ENCODE measurements at places on chromosomes 4 and X. TPM values are rescaled to one million over a fixed set of nuclear protein-coding genes. Genes with fewer than 3 reads are reported as not detected.

DNA sequence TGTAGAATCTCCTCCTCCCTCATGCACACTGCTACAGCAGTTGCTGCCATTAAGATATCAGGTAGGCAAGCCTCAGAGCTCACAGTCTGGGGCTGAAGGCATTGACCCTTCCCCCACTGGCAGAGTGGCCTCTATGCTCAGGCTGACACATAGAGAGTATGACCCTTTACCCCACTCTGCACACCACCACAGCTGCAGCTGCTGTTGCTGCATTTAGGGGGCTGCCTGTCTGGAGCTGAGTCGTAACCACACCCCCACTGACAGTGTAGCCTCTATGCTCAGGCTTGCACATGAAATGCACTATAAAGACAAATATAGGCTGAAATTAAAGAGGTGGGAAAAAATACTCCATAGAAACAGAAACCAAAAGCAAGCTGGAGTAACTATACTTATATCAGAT lies 289.3 kb upstream of the PABPC4L start:
- no peak overlapping the region for H3K4me3 ChIP-seq
- H3K27me3 ChIP-seq: no peaks in the 10 kb centered on the region
- no peak for DNase-seq
- H3K27ac ChIP-seq: no peak overlapping the region
- H3K4me1 ChIP-seq: no peaks in the 10 kb centered on the region

DNA sequence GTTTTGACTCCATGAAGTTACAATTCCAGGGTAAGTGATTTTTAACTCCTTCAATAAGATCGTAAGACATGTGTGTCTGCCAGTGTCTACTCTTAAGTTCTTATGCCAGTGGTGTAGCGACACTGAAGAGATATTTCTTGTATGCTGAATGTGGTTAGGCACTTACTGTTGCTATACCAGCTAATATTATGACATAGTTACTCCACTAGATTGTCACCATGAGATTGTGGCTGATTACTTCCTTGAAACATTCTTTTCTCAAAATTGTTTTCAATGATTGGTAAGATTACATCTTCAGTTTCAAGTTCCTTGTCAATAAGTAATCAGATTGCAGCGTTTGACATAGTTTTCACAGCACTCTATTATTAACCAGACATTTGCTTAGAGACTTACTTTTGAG lies 60.6 kb upstream of the PAGE5 start:
- no peak overlapping the region for H3K27ac ChIP-seq
- H3K27me3 ChIP-seq: no peaks in the 10 kb centered on the region
- no peaks in the 10 kb centered on the region for H3K36me3 ChIP-seq
- no peaks in the 10 kb centered on the region for H3K4me1 ChIP-seq
- H3K4me3 ChIP-seq: no peak overlapping the region
- DNase-seq: no peak

DNA sequence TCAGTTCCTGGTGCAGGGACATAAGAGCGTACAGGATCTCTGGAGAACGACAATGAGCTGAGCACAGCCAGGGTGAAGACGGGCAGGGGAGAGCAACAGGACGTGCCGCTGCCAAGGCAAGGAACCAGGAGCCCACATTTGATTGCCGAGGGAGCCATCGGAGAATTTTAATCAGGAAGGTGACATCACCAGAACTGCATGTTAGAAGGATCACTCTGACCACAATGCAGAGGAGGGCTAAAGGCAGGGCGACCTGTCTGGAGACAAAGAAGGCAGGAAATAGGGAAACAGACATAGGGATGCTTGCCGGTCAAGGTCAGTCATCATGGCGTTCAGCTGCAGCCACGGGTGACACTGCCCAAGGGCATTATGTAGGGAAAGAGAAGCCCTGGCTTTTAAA lies 81.4 kb downstream of the RBM47 start:
- H3K4me3 ChIP-seq: no peak overlapping the region
- no peaks in the 10 kb centered on the region for H3K4me1 ChIP-seq

GRCh38 chrX:4179031-4179430 lies 465.6 kb upstream of the PRKX start:
- DNase-seq: no peak
- no peak overlapping the region for H3K27ac ChIP-seq
- no peak overlapping the region for H3K4me3 ChIP-seq
- no peaks in the 10 kb centered on the region for H3K4me1 ChIP-seq
- no peaks in the 10 kb centered on the region for H3K27me3 ChIP-seq

DNA sequence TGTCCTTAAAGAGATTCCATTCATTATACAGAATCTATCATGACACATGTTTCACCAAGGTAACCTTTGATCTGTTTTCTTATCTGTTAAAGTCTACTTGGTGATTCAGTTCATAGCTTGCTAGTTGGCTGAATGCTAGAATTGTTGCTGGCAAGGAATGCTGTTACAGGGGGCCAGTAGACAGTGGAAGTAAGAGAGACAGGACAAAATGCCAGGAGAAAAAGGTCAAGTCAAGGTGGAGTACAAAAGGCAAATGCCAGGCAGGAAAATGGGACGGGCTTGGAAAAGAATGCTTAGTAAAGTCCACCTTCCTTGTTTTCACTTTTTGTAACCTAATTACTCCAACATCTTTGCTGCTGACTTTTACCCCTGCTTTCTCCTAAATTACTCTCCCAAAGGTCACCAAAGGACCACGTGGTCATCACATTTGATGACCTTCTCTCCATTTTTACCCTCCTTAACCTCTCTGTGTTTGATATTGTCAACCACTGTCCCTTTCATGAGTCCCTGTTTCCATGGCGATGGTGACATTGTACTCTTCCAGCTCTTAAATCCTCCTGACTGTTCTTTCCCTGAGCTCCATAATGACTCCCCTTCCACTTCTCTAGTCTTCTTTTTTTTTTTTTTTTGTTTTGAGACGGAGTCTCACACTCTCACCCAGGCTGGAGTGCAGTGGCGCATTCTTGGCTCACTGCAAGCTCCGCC lies 24.5 kb upstream of the TAPT1 start:
- H3K4me1 ChIP-seq: no peaks in the 10 kb centered on the region
- no peak overlapping the region for H3K4me3 ChIP-seq
- no peak overlapping the region for H3K27ac ChIP-seq
- DNase-seq: no peak
- peaks cover 3% of the 10 kb centered on the region for H3K36me3 ChIP-seq
- H3K27me3 ChIP-seq: peaks cover 4% of the 10 kb centered on the region

DNA sequence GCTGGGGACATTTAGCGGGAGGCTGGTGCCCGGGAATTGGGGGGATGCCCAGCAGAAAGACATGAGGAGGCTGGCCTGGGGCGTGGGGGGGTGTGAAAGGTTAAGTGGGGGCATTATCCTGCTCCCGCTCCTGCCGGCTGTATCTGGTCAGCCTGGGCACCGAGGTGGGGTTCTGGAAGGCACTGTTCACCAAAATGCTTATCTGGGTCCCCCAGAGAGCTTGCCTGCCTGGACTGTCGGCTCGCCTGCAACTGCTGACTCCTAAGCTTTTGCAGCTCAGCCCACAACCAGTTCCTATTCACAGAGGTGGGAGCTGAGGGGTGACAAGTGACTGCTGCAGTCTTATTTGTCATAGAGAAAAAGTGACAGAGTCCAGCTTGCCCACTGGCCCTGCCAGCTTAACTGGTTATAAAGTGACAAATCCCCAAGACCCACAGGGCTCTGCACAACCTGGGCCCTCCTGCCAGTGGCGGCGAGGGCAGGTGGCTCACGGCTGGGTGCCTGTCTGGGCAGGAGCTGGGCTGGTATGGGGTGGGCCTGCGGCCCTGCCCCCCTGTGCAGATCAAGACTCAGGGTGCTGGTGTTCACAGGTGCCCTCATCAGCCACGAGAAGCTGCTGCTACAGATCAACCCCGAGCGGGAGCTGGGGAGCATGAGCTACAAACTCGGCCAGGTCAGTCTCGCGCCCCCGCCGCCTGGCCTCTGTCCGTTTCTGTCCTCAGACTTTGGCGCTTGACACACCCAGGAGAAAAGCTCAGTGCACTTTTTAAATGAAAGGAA lies 23.7 kb upstream of the MSANTD1 start:
- DNase-seq: no peak
- no peak overlapping the region for H3K4me3 ChIP-seq
- peaks cover 11% of the 10 kb centered on the region for H3K4me1 ChIP-seq
- peaks cover 16% of the 10 kb centered on the region for H3K36me3 ChIP-seq
- no peak overlapping the region for H3K27ac ChIP-seq
- peaks cover 7% of the 10 kb centered on the region for H3K27me3 ChIP-seq

DNA sequence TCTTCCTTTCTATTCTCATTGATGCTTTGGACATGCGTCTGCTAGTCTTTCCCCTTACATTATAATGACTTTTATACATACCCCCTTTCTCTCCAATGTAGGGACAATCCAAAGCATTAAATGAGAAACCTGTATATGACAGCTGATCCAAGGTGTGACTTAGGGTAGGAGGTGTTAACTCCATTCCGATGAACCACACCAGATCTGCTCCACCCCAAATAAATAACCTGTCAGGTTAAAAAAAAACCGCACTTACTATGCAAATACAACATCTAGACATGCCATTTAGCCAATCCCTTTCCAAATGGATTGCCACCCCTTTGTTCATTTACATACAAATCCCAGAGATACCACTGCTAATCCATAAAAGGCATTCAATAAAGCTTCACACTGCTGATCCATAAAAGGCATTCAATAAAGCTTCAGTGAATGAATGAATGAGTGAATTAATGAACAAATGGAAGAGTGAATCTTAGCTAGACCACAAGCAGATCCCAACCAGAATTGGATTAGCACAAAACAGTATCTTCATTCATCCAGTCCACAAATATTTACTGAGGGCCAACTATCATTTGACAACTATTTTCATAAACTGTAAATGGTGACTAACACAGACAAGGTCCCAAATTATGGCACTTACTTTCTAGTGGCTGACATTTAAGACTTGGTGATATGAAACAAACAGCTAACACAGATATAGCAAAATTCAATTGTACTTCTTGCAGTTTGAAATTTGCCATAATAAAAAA lies 158.9 kb upstream of the MAP3K15 start:
- DNase-seq: no peak
- H3K27me3 ChIP-seq: no peaks in the 10 kb centered on the region
- no peak overlapping the region for H3K4me3 ChIP-seq
- no peak overlapping the region for H3K27ac ChIP-seq
- H3K4me1 ChIP-seq: peaks cover 3% of the 10 kb centered on the region
- H3K36me3 ChIP-seq: no peaks in the 10 kb centered on the region

DNA sequence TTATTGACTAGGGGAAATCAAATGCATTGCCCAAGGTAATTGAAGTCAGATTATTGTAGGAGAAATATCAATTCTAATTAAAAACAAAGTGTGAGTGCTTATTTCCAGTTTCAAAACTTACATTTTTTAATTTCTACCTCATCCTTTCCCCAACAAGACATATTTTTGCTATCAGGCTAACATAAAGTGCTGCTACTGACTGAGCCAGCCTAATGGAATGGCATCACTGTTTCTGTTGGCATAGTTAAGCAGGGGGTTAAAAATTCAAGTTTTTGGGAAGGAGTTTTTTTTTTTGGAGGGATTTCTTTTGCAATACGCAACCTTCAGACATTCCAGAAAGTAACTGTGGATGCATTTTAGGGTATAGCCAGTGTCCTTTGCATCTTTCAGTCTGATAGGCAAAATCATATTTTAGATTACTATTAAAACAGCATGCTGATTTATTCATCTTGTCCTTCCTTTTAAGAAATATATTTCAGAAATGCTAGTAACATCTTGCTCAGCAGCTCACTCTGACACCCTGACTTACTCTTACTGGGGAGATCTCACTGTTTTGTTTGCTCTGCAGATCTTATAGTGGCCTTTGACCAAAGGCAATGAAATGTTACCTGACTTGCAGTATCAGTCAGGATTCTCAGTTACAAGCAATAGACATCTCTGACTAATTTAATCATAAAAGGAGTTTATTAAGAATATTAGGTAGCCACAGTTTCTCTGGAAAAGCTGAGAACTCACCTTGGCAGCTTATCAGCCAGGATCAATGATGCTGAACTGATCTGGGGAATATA lies 24.4 kb downstream of the GAB1 start:
- H3K27me3 ChIP-seq: peaks cover 2% of the 10 kb centered on the region
- H3K4me3 ChIP-seq: no peak overlapping the region
- peaks cover 4% of the 10 kb centered on the region for H3K36me3 ChIP-seq
- H3K4me1 ChIP-seq: peaks cover 17% of the 10 kb centered on the region

DNA sequence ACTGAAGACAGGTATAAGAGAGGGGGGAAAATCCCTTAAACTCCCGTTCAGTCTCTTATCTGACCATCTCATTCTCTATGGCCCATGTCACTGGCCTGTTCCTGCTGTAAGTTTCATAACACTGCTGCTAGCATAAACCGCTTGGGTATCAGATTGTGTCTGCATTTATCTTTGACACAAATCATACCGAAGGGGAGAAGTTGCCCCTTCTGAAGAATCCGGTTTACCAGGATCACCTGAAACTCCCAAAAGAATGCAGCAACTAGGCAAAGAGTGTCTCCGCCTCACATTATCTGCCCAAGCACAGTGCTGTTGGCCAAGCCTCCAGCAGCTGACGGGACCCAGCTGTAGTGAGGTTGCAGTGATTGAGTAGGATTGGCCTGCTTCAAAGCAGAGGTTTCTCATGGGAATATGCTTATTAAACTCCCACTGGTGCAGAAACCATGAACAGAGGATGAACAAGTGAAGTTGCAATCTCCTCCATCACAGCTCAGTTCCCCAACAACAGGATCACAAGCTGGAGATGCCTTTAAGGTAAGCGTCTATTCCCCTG lies 71.3 kb upstream of the PUDP start:
- peak overlapping the region; percentile 87 for H3K27ac ChIP-seq
- no peaks in the 10 kb centered on the region for H3K27me3 ChIP-seq
- DNase-seq: peak; percentile 12
- no peaks in the 10 kb centered on the region for H3K36me3 ChIP-seq
- peak overlapping the region; percentile 43 for H3K4me3 ChIP-seq
- H3K4me1 ChIP-seq: peaks cover 34% of the 10 kb centered on the region

The UGT2B15 gene
- not detected for total RNA-seq

The SPANXA2 gene
- total RNA-seq: not detected

The SPANXB1 gene
- not detected for total RNA-seq

The TGIF2LX gene
- total RNA-seq: not detected

The TEX11 gene
- total RNA-seq: not detected

The CXorf58 gene
- not detected for total RNA-seq

The FREM3 gene
- total RNA-seq: not detected

The F11 gene
- not detected for total RNA-seq

The USP51 gene
- total RNA-seq: 2.7 TPM

The GUCY1B1 gene
- total RNA-seq: 2.2 TPM

The GAGE12H gene
- not detected for total RNA-seq

Measured in glutamatergic neuron (in vitro differentiated cells).